ENCODE measurements at places on chromosomes 6 and 20.

GRCh38 chr6:30163918-30164654 lies 740 bp downstream of the TRIM15 start:
- no peak for DNase-seq

GRCh38 chr6:90993770-90994169 lies 406.9 kb upstream of the MAP3K7 start:
- no peak for DNase-seq

GRCh38 chr6:8829796-8830195 lies 394.5 kb upstream of the SLC35B3 start:
- DNase-seq: no peak

DNA sequence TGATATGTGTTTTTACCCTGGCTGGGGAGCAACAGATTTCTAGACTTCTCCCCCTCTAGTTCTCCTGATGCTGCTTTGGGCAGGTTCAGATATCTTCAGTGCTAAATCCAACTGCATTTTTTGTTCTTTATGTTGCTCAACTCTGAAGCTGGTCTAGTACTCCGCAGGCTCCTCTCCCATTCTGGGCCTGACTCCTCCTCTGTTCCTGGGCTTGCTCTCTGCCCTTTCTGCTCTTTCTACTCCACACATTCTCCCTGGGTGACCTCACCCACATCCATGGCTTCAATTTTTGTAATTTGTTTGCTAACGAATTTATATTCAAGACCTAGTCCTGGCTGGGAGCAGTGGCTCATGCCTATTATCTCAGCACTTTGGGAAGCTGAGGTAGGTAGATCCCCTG lies 6.4 kb downstream of the FYN start:
- DNase-seq: no peak

GRCh38 chr20:8144282-8145245 lies 12.5 kb downstream of the PLCB1 start:
- no peak for DNase-seq

DNA sequence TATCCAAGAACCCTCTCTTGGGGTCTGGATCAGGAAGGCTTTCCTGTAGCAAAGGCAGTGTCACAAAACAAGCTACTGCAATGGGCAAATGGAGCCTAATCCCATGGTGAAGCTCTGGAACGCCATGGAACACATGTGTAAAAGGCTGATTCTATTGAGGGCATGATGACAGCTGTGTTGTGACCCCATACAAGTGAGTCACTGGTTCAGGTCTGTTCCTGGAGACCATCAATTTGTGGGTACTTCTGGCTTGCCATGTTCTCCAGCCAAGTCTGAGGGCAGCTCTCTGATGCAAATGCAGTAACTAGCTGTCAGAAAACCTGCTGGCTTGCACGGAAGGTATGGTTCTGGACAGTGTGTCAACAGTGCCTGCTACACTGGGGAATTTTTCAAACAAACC lies 33.3 kb upstream of the ECHDC1 start:
- no peak for DNase-seq

- DNase-seq: no peak
These were observed 36.9 kb downstream of the ARHGAP18 start for GRCh38 chr6:129672881-129673631.

- DNase-seq: no peak
These were observed 183.6 kb downstream of the PRL start for GRCh38 chr6:22113026-22113766.

Data from NCI-H82 (cell line).